ENCODE measurements at places on chromosomes 4 and X.

- DNase-seq, result no peak
Measured at GRCh38 chrX:74370487-74370886, 50.8 kb upstream of the SLC16A2 start.

DNA sequence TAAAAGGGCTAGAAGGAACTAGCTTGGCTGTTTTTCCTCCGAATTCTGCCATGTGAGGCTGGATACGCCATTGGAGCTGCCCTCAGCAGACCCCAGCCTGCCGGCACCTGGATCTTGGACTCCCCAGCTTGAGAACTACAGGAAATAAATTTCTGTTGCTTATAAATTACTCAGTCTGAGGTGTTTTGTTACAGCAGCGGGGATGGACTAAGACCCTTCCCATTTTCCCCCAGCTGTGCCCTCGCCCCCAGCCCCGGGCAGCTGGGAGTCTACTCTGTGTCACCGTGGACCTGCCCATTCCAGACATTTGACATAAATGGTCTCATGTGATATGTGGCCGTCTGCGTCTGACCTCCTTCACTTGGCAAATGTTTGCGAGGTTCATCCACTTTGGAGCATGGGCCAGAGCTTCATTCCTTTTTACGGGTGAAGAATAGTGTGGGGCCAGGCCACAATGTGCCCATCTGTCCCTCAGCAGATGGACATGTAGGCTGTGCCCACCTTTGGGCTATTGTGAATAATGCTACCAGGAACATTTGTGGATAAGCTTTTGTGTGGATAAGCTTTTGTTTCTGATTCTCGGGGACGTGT is 30.7 kb upstream of the SPON2 start:
- no peak for DNase-seq

GRCh38 chr4:55170462-55170861 is 45.1 kb upstream of the KDR start:
- DNase-seq, result no peak

GRCh38 chrX:75784680-75785491 is at the start of gene MAGEE2:
TSS of gene MAGEE2 (minus strand) at chrX:75785254. CDS start at chrX:75785051, 203 bp downstream.
- DNase-seq, result no peak

GRCh38 chrX:48498374-48498809 is 10.4 kb upstream of the PORCN start:
- DNase-seq, result peak; percentile 8

DNA sequence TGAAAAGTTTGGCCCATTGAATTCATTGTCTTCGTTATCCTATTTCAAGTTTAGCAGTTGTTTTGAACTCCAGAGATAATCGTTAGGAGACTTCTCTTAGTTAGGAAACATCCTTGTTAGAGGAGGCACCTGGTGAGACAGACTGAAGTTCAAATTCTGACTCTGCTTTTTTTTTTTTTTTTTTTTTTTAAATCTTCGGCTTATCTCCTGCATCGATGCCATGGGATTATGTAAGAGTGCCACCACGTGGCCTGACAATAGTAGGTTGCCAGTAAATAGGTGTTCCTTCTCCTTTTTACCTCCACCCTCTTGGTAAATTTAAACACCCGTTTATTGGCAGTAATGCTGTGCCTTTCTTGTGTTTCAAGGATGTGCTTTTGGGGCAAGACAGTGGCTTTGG is 149.3 kb downstream of the SOWAHB start:
- DNase-seq, result no peak

- no peak for DNase-seq
Measured at GRCh38 chr4:930028-930551, 2.0 kb downstream of the GAK start.

DNA sequence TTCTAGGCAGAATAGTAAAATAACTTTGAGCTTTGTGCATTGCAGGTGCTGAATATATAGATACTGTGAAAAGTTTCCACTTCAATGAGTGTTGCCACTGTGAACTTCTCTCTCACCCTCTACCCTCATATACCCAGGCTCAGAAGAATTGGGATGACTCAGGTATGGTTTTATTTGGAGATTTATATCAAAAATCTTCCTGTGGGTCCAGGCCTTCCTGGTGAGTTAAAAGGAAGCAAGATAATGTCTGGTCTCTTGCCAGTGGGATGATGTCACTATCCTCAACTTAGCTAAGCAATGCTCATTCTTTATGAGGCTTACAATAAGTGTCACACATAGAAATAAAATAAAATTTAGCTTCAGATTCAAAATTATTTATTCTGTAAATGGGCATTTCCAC is 153.3 kb upstream of the TENT5D start:
- DNase-seq, result no peak

DNA sequence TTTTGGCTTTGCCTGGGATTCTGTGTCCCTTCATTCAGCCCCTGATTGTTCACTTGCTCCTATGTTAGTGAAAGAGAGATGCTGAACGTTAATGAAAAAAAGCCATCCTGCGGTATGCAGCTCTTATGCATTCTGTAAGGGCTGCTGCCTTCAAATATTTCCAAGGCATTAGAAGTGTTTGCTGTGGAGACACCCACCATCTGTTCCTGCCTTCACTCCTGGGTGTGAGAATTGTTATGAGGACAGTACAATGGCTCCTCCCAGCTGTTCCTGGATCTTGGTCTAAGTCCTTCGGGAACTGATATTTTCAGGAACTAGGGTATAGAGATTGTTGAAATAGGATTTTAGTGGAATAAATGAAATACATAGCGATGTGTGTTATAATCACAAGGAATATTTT is 427.1 kb upstream of the FAM47C start:
- no peak for DNase-seq

- DNase-seq, result no peak
Measured at GRCh38 chr4:163251204-163251603, 81.2 kb downstream of the NPY1R start.

DNA sequence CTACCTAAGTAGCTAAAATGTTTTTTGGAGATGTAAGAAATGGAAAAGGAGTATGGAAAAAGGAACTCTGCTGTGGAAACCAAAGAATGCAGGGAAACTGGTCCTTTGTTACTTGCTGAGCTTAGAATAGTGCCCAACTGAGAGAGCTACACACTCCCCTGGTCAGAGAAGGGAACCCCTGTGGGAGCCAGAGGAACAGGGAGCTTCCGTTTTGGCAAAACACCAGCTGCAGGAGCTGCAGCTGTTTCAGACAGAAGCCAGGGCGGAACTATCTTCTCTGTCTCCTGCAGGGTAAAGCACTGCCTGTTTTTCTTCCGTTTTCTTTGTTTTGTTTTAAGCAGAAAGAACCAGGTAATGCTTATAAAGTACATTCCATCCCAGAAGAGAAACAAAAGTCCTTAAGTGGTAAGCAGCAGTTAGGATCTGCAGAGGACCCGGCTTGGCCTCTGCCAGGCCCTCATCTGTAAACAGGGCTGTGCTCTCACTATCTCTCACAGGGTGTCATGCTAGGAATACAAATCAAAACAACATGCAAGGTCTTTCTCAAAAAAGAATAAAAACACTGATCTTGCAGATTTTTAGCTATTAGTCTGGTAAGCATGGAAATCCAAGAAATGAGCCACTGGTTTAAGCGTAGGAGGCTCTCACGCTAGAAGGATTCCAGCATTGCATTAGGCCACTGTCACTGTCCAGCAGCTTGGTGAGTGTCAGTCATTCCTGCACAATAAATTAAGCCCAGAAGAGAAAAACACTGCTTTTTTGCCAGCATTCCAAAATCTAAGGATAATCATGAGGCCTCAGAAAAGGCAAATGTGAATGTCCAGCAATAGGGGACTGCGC is 76.1 kb downstream of the CHST7 start:
- no peak for DNase-seq

GRCh38 chr4:168712316-168712890 is 215.6 kb downstream of the PALLD start:
- DNase-seq, result no peak

- no peak for DNase-seq
Measured at GRCh38 chr4:61805979-61806378, 605.9 kb downstream of the ADGRL3 start.

GRCh38 chr4:121150486-121150885 is 13.6 kb downstream of the TNIP3 start:
- DNase-seq, result no peak

GRCh38 chr4:182749667-182750167 is 167.5 kb downstream of the DCTD start:
- DNase-seq, result no peak

- DNase-seq, result no peak
Measured at GRCh38 chr4:3441501-3442459, at the start of gene HGFAC. TSS of gene HGFAC (plus strand) at chr4:3441968. CDS start at chr4:3442002, 34 bp downstream.

- DNase-seq, result no peak
Measured at GRCh38 chr4:164319688-164320087, 434.2 kb upstream of the SMIM31 start.

GRCh38 chr4:142077048-142077447 is 440.7 kb downstream of the IL15 start:
- no peak for DNase-seq

DNA sequence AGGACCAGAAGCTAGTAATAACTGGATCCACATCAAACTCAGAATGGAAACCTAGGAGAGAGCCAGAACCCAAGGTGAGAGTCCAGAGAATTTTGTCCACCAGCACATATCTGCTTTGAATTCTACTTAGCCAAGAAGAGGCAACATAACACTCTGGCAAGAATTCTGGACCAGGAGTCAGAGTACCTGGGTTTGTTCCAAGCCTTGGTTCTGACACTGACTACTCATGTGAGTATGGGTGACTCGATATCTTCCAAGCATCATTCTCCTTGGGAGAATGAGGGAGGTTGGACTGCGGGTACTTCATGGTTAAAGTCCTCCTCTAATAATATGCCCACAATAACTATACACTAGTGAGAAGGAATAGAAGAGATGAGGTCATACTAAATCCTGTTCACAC is 144.0 kb upstream of the JADE1 start:
- no peak for DNase-seq

- no peak for DNase-seq
Measured at GRCh38 chr4:41360921-41361793, 104.4 kb downstream of the UCHL1 start.

DNA sequence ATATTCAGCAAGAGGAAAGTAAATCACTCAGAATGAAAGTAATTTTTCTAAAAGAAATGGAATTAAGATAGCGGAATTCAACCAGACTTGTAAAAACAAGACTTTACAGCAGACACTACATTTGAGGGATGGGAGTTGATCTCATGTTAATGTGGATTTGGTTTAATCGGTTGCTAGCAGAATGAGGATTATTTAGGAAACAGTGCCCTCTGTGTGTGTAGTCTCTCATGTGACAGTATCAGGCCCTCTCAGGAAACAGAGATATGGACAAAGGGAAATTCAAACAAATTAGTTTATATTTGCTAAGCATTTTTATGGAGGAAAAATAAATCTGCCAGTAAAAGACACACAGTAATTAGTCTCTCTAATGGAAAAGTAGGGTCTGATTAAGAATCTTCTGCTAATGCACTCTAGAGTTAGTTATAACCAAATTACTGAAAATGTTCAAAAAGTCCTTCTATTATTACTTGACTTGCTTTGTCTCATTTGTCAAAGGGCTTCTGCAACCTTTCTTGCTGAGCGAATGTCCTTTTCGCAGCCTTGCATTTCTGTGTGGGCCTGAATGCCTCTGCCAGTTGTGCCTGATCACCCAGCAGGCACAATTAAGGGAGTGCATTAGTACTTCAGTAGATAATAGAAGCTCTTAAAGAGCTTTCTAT is 1282.3 kb upstream of the TENM3 start:
- DNase-seq, result no peak

DNA sequence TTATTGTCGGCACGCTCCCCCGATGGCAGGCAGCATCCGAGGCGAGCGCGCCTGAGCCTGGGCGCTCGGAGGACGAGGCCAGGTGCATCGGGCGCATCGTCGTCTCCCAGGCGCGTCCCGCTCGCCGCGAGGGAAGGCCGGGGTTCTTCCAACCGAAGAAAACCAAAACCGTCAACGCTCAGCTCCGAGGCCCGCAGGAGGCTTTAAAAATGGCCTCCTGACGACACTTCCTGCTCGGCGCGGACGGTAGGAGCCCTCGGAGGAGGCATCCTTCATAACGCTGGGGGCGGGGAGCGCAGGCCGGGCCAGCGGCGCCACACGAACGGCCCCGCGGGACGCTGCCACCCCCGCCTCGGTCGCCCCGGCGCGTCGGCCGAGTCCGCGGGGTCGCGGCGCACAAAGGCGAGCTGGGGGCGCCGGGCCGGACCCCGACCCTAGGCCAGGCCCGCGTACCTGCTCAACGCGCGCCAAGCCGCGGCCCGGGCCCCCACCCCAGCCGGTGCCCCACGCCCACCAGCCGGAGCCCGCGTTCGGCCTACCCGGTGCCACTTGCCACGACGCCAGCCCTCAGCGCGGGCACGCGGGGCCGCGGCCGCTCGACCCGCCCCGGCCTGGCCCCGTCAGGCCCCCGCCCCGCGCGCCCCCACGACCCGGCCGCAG is 501 bp downstream of the ZNF518B start:
- DNase-seq, result peak; percentile 43

- no peak for DNase-seq
Measured at GRCh38 chr4:18442957-18443356, 421.4 kb upstream of the LCORL start.

GRCh38 chr4:158836002-158836369 is 67.2 kb downstream of the FNIP2 start:
- DNase-seq, result no peak

DNA sequence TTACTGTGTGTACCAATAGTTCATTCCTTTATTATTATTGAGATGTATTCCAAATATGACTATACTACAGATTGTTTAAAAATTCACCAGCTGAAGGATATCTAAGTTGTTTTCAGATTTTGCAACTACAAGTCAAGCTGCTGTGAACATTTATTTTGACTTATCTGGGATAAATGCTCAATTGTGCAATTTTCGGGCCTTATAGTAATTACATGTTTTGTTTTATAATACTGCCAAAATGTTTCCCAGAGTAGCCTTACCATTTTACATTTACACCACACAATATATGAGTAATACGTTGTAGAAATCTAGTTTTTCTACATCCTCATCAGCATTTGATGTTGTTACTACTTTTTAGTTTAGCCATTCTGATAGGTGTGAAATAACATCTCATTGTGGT is 179.6 kb downstream of the ANTXR2 start:
- DNase-seq, result no peak

GRCh38 chr4:86596807-86597206 is 2.7 kb downstream of the PTPN13 start:
- DNase-seq, result no peak

- no peak for DNase-seq
Measured at GRCh38 chr4:11791797-11792196, 363.1 kb upstream of the HS3ST1 start.

GRCh38 chrX:8044947-8045346 is 117.7 kb upstream of the PNPLA4 start:
- no peak for DNase-seq

GRCh38 chr4:149884529-149885181 is 69.0 kb upstream of the IQCM start:
- DNase-seq, result no peak

GRCh38 chr4:140472156-140472555 is 25.9 kb downstream of the MGAT4D start:
- DNase-seq, result no peak

Data from amniotic stem cell (primary cell).